ENCODE measurements at places on chromosomes 12 and 14.

- no peak for ATAC-seq
These were observed 218.0 kb downstream of the DUSP6 start for GRCh38 chr12:89134213-89134770.

DNA sequence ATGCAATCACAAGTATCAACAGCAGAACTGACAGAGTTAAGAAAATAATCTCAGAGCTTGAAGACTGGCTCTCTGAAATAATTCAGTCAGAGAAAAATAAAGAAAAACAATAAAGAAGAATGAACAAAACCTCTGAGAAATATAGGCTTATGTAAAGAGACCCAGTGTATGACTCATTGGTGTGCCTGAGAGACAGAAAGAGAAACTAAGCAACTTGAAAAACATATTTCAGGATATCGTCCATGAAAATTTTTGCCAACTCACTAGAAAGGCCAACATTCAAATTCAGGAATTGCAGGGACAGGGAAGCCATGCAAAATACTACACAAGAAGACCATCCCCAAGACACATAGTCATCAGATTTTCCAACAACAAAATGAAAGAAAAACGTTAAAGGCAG, 56.2 kb downstream of the APOBEC1 start:
- no peak for ATAC-seq

GRCh38 chr12:6775185-6776174, 3.2 kb downstream of the LAG3 start:
- ATAC-seq = no peak

DNA sequence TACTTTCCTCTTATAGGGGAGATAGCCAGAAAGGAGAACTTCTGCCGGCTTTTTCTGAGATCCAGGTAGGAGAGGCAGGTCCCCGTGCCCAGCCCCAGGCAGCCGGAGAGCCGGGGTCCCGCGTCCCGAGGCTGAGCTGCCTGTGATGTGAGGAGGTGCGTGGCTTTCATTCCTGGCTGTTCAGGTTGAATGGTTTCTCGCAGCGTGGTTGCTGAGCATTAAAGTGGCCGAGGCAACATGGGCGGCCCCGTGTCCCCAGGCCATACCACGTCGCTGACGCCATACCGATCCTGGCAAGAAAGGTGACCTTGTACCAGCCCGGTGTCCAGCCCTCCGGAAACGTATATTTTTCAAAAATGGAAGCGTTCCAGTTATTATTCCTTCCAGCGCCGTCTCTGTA, 116.7 kb upstream of the MYL2 start:
- no peak for ATAC-seq

- ATAC-seq = no peak
These were observed 155.5 kb downstream of the PTCSC3 start for GRCh38 chr14:36021030-36021422.

DNA sequence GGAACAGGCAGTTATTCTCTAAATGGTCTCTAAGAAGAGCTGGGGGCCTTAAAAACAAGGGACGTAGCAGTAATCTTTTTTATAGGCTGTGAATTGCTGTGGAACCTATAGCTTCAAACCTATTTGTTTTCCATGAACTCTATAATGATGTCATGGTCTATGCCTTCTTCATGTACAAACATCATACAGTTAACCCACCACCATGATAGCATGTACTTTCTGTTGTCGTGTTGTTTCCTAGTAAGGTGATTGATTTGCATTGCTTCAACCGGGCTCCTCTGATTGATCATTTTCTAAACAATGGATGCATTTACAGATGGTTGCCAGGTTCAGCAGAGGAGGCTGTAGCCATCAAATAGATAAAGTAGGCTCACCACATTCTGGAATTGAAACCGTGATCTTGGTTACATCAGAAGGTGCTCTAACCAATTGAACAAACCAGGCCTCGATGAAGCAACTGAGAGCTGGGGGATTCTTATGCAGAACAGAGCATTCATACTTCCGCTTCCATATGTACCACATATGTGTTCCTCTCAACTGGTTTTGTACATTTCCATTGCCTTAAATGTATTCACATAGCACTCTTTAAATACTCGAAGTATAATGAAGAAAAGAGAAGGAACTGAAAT, 25.6 kb upstream of the PCNX1 start:
- ATAC-seq = no peak

DNA sequence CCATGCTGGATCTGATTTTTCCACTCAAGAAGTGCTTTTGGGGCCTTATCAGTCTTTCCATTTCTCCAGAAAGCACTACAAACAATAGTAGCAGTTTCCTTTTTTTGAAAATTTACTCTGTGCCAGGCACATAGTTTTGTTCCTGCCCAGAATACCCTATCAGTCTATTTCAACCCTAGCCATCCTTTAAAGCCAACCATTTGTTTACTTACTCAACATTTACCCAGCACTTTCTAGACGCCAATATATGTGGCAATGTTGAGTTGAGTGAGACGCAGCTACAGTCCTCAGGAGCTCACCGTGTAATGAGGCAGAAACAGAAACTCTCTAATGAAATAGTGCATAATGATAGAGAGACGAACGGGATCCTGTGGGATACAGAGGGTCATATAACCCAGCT, 32.9 kb upstream of the CHST11 start:
- no peak for ATAC-seq

- ATAC-seq = peak; percentile 77
These were observed 98.9 kb upstream of the HMGA2 start for GRCh38 chr12:65725376-65725775.

GRCh38 chr12:94973221-94973620, 30.3 kb downstream of the NDUFA12 start:
- no peak for ATAC-seq

DNA sequence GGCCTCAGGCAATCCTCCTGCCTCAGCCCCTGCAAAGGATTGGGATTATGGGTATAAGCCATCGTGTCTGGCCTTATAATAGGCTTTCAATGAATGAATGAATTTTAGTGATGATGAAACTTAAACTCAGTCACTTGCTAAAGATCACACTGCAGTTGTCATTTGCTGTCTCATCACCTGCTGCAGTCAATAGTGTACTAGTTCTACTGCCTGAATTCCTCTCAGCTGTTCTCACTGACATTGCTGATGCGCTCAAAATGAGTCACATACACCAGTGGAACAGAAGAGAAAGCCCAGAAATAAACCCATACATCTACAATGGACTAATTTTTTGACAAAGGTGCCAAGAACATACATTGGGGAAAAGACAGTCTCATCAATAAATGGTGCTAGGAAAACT, 5.6 kb upstream of the SYNJ2BP start:
- ATAC-seq = no peak

GRCh38 chr12:2800046-2800570, 5.3 kb downstream of the FKBP4 start:
- no peak for ATAC-seq

DNA sequence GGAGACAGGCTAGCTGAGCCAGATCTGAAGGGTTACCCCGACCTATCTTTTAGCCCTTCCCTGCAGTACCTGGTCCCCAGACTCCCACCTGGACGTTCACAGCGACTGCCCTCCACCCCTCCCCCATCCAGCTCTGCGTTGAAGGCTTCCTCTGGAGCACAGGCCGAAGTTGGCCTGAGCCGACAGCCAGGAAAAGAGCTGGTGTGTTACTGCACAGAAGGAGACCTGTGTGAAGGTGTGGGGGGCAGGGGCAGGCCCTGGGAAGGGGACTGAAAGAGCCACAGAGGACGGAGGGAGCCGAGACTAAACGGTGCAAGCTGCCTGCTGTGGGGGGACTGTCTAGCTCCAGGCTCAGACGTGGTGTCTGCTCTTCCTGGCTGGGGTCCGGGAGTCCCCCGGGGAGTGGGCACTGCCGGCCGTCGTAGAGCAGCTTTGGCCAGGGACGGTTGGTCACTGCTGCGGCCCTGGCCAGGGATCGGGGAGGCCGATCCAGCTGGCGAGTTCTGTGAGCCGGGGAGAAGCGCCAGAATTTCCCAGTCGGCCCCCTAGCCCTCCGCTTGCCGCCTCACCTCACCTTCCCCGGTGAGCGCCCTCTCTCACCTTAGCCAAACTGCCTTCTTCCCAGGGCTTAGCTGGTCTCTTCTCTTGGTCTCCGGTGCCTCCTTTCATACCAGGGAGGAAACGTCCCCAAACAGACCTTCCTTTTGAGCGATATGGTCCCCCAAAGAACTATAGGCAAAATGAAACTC, 899 bp upstream of the COL2A1 start:
- no peak for ATAC-seq

DNA sequence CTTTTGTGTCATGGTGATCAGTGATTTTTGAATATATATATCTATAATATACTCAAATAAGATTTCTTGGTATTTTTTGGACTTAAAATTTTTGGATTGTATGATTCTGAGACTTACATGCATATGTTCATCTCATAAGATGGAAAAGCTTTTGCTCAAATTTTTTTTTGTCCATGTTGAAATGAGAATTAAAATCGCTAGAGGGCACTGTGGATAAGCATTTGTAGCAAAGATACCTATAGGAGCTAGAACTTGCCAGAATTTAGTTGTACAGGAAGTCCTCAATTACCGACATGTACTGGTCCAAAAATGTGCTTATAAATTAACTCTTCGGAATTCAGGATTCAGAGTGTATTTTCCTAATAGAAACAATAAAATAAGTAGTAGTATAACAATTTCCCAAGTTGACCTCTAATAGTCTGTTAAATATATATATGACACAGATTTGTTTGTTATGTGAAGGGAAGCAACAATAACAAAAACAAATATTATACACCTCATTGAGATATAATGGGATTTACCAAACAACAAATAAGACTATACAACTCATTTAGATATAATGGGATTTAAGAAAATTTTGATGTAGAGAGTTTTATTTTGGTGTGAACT, 179.6 kb downstream of the TMEM117 start:
- no peak for ATAC-seq

GRCh38 chr14:30129807-30130206, 202.2 kb upstream of the PRKD1 start:
- peak; percentile 96 for ATAC-seq

DNA sequence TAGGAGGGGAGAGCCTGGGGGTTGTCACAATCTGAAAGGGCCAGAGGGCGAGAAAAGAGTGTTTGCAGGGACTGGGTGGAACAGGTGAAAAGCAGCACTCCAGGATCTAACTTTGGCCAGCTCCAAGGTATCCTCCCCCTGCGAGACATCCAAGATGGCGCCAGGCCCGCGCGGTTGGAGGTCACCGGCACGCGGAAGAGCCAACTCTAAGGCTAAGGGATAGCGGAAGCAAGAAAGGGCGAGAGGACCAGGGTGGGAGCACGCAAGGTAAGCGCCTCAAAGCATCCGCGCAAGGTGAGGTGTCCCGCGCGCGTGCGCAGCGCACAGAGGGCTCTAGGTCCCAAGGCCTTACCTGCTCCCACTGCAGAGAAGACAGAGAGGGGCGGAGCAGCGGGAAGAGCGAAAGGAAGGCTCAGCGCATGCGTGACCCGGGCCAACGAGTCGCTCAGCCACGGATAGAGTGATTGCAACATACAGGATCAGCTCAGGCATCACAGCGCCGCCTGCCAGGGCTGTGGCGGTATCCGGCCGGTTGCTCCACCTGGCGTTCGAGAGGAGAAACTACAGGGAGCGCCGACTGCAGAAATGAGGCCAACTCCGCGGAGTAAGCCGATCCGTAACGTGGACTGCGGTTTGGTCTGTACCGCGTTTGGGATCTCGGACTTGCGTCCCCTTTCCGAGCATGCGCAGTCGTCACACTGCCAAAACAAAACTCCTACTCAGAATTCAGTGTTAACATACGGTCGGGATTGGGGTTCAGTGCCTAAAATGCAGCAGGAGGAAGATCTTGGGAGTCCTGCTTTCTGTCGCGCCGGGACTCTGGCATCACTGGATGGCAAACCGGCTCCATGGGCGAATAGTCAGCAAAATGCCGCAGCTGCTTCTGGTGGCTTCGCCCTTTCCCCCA, at the start of gene ATP5MC2:
TSS of gene ATP5MC2 (minus strand) at position 383 of the 907 bp plus-strand sequence. CDS start 3,469 bp downstream, outside the sequence.
- peak; percentile 91 for ATAC-seq

- ATAC-seq = no peak
These were observed 1031.3 kb downstream of the FSCB start for GRCh38 chr14:43475757-43476156.

DNA sequence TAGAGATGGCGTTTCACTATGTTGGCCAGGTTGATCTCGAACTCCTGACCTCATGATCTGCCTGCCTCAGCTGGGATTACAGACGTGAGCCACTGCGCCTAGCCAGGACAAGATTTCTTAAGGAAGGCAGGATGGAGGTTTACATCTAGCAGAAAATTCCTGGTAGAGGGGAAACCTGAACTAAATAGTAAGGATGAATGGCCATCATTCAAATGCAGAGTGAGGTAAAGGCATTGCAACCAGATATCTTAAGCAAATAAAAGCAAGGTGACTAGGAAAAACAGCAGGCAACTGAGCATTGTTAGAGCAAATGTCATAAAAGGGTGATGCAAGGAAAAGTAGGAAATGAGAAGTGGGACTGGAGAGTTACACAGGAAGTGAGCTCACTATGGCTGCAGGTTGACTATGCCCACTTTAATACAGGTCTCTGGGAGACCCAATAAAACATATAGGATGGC, 133.0 kb downstream of the SOX5 start:
- ATAC-seq = no peak

- no peak for ATAC-seq
These were observed 36.8 kb downstream of the GALNT9 start for GRCh38 chr12:132292328-132293319.

- ATAC-seq = no peak
These were observed 535 bp downstream of the BIN2 start for GRCh38 chr12:51323317-51323960.

GRCh38 chr12:104468371-104468770, 11.6 kb downstream of the CHST11 start:
- no peak for ATAC-seq

DNA sequence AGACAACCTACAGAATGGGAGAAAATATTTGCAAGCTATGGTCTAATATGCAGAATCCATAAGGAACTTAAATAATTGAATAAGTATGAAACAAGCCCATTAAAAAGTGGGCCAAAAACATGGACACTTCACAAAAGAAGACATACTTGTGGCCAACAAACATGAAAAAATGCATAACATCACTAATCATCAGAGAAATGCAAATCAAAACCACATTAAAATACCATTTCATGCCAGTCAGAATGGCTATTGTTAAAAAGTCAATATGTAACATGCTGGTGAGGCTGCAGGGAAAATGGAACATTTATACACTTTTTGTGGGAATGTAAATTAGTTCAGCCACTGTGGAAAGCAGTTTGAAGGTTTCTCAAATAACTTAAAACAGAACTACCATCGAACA, 945.4 kb upstream of the FLRT2 start:
- no peak for ATAC-seq

DNA sequence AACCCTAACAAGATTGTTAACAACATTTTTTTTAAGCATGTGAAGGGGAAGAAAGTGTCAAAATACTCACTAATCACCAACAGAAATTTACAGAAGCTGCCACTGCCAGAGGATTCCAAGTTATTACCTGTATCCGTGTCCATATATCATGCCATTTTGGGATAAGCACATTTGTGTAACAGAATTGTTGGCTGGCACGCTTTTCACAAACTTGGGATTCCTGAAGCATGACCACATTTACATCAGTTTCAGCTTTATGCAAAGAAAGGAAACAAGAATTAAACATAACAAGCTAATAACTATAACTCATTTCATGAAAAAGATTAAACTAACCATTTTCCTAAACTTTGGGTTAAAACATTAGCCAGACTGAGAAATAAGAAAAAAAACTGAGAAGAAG, 5.9 kb downstream of the NEMP1 start:
- ATAC-seq = no peak
